ENCODE measurements at places on chromosomes 16 and 17.

DNA sequence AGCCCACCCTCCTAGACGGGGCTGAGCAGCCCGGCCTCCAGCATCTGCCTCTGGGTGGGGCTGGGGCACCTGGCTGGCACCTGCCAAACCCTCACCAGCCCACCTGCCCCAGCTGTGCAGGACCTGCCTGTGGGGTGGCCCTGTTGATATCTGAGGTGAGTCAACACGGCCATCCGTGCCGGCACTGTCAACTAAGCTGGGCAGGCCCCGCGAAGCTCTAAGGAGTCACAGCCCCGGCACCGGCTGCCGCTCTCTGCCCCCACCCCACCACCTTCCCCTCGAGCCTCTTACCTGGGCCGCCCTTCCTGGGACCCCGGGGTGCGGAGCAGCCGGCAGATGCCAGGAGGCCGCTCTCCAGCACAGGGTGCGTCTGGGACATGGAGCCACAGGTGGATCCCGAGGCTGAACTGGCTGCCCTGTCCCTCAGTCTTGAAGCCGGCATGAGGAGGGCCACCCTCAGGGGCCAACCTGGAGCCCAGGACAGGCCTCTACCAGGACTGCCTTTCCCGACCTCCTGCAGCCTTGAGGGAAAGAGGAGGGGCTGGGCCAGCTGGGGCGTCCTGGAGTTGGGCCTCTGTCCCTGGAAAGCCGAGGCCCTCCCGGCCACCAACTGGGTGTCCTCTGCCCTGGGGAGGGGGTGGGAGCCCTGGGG, 515 bp downstream of the CBFA2T3 start:
- no peak for DNase-seq

GRCh38 chr17:66459811-66460270, 157.4 kb downstream of the PRKCA start:
- DNase-seq, result peak; percentile 99

DNA sequence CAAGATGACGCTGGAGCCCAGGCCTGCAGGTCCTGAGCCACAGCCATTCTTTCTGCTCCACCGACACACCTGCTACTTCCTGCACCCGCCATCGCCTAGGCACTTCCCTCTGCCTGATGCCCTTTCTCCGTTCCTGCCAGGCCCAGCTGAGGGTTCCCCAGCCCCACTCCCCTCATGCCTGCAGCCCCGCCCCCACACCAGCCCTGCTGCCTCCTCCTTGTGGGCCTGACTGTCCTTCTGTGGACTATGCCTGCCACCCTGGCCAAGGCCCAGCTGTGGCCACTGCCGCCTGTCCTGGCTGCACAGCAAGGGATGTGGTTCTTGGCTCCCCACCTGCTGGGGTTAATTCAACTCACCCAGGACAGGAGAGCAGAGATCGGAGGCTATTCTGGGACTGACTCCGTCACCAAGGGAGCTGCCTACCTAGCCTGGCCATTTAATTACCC, 7.5 kb downstream of the NATD1 start:
- DNase-seq, result no peak

DNA sequence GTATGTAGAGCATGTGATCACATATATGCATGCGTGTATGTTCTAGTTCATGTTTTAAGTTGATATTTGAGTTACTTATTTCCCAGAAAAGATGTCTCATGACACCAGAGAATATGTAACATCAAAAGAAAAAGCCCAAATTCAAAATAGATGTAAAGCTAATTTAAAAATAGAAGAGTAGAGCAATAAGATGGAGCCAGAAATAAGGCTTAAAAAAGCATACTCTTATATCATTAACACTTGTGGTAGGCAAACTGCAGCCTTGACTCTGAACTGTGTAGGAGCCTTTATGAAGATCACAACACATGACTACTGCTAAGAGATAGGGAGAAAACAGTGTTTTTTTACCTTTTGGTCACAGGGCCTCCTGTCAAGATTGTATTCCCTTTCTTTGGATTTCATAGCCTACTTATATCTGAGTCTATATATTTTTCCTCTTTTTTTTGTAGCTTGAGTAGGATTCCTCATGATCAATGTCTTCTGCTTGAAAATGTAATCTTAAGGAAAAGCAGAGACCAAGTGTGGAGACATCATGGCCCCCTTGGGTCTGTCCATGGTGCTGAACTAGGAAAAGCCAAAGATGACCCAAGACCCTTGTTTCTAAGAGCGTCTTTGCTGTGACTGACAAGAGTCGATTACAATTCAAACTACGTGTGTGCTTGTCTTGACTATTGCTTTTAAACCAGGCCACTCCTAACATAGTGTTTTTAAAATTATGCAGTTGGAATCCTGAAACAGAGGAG, 390.4 kb downstream of the SHISA9 start:
- DNase-seq, result no peak

GRCh38 chr16:19751478-19752385, 33.7 kb downstream of the IQCK start:
- DNase-seq, result no peak

DNA sequence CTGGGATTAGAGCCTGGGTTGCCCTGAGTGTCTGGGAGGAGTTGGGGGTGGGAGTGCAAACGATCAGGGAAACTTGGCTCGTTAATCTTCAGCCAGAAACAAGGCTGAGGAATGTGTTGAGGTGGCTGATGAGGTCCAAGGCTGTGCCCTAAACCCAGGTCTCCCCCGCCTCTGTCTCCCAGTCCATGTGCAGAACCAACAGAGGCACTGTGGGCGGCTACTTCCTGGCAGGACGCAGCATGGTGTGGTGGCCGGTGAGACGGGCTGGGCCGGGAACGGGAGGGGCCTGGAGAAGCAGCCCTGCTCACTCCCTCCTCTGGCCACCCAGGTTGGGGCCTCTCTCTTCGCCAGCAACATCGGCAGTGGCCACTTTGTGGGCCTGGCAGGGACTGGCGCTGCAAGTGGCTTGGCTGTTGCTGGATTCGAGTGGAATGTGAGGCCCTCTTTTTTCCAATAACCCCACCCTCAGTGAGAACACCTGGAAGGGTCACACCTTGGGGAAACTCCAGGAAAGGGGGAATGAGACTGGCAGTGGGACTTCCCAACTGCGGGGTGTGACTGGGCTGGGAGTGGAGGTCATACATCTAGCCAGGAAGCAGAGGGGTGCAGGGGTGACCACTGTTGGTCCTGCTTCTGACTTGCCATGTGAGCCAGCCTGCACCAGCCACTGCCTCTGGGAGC, 1.7 kb downstream of the SLC5A2 start:
- DNase-seq, result no peak

- DNase-seq, result no peak
These were observed 32.0 kb downstream of the SPNS3 start for GRCh38 chr17:4465786-4466185.

- no peak for DNase-seq
These were observed 81.0 kb downstream of the VPS53 start for GRCh38 chr17:633641-634101.

- no peak for DNase-seq
These were observed 31.0 kb downstream of the MYH10 start for GRCh38 chr17:8599351-8600011.

DNA sequence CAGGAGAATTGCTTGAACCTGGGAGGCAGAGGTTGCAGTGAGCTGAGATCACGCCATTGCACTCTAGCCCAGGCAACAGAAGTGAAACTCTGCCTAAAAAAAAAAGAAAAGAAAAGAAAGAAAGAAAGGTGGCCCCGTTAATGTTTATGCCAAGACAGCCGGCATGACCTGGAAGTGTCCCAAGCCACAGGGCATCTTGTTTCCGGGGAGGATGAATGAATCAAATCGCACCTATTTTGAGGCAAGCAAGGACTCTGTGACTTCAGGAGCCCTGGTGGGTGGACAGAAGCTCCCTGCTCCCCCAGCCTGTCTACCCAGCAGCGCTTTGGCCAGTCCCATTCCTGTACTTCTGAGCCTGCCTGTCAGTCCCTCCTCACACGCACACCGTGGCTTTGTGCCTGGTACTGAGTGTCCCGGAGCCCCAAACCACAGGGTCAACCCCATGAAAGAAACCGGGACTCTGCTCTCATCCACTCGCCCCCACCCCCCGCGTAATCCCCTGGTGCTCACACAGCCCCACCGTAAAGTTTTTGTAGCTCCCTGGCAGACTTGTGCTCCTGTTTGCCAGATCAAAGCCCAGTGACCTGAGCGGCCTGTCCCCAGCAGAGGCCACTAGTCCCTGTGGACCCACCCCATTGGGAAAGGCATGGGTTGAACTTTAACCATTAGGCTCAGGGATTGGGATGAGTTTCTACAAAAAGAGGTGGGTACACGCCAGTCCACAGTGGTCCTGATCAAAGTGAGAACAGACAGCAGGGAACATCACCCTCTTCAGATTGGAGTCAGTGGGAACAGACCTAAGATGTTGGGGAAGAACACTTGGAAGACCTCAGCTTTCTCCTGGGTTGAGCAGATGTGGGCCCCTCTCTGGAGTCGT, 19.3 kb downstream of the CD2BP2 start:
- DNase-seq, result no peak

GRCh38 chr17:16465861-16466338, 26.1 kb downstream of the LRRC75A start:
- no peak for DNase-seq

- no peak for DNase-seq
These were observed 23.3 kb downstream of the TMEM100 start for GRCh38 chr17:55699181-55699860.

- DNase-seq, result no peak
These were observed 172.9 kb upstream of the ZFHX3 start for GRCh38 chr16:73220836-73221235.

- DNase-seq, result no peak
These were observed 2.4 kb upstream of the COX6A2 start for GRCh38 chr16:31430380-31431052.

GRCh38 chr17:58189436-58190146, 2.9 kb upstream of the EPX start:
- DNase-seq, result peak; percentile 56

DNA sequence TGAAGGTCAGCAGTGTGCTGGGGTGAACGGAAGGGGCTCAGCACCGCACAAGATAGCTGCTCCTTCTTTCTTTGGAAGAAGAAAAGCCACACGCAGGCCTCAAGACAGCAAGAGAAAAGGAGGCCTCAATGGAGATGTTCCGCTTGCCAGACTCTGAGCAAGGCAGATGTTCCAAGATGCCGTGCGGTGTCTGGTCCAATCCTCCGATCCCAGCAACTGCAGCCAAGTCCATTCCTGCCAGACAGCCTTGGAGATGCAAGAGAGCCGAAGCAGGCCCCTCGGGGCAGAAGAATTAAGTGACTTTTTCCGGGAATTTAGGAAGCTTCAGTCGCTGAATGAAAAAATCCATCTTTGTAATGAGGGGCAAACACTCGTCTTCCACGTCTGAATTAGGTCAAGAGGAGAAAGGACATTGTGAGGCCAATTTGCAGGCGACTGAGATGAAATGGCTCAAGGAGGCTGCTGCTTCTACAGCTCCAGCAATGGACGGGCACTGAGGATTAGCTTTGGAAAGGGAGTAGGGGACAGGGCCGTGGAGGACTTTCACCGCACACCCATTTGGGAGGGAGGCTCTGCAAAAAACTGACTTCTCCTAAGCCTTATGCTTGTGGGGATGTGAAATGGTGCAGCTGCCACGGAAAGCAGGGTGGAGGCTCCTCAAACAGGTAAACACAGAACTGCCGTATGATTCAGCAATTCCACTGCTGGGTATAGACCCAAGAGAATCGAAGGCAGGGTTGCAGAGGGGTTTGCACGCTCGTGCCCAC, 44.7 kb downstream of the RPH3AL start:
- no peak for DNase-seq

GRCh38 chr16:9950658-9951057, 231.6 kb downstream of the GRIN2A start:
- DNase-seq, result no peak

DNA sequence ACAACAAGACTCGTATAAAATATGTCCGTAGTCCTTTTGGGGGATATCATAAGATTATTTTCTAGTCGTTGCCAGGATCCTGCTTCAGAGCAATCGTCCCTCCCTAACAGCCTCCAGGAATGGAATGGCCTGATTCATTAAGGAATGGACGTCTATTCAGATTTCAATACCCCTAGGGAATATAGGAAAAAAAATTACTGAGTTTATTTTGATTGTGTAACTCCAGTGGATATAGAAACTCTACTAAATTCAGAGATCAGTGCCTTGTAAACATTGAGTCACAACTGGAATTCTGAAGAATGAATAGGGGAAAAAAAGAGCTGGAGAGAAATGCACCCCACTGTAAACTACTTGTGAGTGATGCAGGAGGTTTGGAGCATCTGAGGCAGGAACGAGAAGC, 1171.5 kb upstream of the GOT2 start:
- no peak for DNase-seq

DNA sequence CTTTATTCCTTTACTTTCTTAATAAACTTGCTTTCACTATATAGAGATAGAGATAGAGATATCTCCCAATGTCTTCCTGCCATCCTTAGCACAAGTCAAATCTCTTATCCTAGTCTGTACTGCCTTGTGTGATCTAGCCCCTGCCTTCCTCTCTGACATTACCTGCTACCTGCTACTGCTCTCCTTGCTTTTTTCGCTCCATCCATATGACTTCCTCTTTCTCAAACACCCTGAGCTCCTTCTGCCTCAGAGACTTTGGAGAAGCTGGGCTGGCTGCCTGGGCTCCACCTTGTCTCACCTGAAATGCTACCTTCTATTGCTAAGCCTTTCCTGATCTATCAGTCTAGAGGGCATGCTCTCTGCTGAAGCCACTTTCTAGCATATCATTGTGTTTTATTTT, 24.7 kb upstream of the WSB1 start:
- DNase-seq, result no peak

DNA sequence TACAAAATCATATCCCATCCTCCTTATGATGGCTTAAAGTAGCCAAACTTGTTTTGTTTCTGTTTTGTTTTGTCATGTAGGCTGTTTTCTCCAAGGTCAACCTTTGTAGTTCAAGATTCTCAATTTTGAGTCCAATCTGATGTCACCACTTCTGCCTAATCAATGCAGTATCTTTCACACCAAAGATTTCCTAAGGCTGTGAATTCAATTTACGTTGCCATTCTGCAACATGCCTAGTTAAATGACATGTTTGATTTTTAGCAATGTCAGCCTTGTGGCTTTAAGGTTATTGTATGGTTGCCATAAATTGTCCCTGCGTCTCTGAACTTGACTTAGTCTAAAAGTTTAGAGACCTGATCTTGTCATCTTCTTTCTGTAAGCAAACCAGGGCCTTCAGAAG, 20.4 kb downstream of the ZNF213 start:
- DNase-seq, result no peak

DNA sequence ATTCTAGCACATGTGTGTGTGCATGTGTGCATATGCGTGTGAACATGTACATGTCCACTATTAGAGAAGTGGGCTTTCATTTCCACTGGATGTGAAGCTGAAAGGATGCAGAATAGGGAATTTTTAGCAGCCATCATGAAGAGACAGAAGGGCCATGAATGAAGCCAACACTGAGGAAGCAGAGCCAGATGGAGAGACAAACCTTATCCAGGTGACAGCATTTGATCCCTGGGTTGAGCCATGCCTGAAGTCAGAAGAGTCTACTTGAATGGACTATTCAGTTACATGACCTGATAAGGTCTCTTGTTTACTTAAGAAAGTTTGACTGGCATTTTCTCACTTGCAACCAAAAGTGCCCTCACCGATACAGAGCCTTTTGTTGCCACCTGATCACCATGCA, 88.4 kb downstream of the ASIC2 start:
- DNase-seq, result no peak
